ENCODE measurements at places on chromosomes 12 and 14.

- DNase-seq, result no peak
Observed at GRCh38 chr12:119340578-119340977, 6.0 kb downstream of the CCDC60 start.

DNA sequence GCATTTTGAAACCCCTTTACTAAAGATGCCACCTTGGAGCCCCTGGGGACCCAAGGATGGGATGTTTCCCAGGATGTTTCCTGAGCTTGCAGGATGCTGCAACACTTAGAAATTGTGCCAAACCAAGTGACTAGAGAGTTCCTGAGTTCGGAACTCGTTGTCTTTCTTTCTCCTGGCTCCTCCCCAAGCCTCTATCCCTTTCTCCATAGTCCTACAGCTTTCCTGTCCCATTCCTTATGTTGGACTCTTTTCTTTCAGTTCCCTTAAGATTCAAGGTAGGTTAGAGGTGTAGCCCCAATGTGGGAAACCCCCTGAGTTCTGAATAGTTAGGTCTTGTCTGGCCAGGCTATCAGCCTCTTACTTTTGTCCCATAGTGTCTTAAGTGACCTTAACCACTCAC lies 1.4 kb upstream of the KIF5A start:
- DNase-seq, result no peak

GRCh38 chr12:92544322-92544721 lies 158.5 kb upstream of the PLEKHG7 start:
- no peak for DNase-seq

DNA sequence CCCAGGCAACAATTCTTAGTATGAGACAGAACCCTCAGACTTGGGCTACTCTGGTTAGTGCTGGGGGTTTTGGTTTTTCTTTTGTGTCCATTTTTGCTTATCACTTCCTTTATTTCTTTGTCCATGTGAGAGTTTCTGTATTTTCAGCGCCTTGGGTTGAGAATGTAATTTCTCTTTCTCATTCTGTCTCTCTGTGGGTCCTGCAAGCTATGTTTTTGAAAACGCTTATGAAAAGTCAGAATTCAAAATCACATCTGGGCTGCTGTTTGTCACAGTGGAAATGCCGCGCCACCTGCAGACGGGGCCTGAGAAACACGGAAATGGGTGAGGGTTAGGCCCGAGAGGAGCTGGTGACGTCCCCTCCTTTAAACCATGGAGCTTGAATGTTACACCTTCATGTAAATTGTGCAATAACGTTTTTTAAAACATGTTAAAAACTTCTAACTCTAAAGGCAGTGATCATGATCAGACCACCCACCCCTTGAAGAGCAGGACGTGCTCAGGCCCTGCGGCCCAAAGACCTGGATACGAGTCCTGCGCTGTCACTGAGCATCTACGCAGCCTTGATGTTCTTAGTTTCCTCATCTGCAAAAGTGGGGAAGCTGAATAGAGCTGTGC lies 26.1 kb downstream of the JDP2 start:
- DNase-seq, result no peak

DNA sequence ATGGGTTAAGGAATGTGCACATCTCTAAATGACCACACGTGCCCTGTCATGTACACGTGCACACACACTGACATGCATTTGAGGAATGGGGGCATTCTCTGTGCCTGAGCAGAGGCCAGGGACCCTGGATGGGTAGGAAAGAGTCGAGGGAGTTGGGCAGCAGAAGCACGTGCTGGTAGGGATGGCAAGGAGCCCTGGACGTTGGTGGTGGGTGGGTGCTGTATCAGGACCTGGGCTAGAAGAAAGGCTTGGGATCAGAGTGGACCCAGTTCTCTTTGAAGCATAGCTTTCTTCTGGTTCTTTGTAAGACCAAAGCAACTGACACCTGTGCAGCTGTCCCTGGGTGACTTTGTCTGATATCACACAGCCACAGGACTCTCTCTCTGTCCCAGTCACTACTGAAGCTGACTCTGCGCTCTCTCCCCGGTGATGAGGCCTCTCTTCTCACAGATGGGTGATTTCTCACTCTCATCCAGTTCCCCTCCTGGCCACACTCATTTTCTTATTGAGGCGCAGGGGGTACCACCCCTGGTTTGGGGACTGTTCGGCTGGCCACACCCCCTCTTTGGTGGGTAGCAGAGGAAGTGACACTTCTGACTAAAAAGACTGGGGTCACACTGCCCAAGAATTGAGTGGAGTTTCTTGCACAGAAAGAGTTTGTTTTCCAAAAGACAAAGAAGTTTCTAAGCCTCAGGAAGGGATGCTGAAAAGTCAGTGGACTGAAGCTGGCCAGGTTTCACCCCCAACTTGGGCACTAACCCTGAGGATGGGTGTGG lies 171.7 kb upstream of the RTL1 start:
- no peak for DNase-seq

DNA sequence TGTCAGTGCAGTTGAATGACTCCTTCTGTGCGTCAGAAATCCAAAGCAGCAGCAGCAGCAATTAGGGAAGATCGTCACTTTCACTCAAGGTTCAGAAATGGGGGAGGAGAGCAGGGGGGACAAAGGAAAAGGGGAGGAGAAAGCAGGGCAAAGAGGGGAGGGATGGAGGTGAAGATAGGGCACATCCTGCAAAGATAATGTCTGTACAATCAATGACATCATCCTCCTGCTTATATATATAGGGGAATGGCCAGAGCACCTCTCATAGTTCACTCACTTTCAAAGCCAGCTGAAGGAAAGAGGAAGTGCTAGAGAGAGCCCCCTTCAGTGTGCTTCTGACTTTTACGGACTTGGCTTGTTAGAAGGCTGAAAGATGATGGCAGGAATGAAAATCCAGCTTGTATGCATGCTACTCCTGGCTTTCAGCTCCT lies at the start of gene NTS:
Gene NTS (plus strand): TSS at position 265 of the 431 bp plus-strand sequence. CDS start 109 bp downstream, at position 374.
- DNase-seq, result no peak

Measured in AG10803 (cell line).